Stimulated activated CD8-positive, alpha-beta memory T cell treated with anti-CD3 and anti-CD28 coated beads, Interleukin-4, amount 100 ng/mL, for 1 hour (primary cell): ENCODE measurements at places on chromosomes 13 and 19.

GRCh38 chr13:30443957-30444404, 21.7 kb downstream of the UBE2L5 start:
- DNase-seq, result no peak

DNA sequence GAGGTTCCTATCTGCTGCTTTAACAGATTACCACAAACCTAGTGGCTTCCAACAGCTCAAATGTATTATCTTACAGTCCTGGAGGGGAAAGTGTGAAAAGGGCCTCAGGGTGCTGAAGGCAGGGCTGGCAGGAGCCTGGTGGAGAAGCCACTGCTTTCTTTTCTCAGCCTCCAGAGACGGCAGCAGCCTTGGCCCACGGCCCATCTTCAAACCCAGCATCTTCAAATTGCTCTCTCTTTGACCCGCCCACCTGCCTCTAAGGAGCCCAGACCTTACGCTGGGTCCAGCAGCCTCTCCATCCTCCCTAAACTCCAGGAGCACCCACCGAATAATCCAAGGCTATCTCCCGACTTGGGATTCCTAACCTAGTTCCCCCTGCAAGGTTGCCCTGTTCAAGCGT, 35.6 kb downstream of the C13orf46 start:
- DNase-seq, result no peak

- DNase-seq, result no peak
Observed at GRCh38 chr13:95251641-95252040, 49.6 kb downstream of the ABCC4 start.

- DNase-seq, result no peak
Observed at GRCh38 chr13:36891752-36892151, 28.3 kb downstream of the SMAD9 start.

DNA sequence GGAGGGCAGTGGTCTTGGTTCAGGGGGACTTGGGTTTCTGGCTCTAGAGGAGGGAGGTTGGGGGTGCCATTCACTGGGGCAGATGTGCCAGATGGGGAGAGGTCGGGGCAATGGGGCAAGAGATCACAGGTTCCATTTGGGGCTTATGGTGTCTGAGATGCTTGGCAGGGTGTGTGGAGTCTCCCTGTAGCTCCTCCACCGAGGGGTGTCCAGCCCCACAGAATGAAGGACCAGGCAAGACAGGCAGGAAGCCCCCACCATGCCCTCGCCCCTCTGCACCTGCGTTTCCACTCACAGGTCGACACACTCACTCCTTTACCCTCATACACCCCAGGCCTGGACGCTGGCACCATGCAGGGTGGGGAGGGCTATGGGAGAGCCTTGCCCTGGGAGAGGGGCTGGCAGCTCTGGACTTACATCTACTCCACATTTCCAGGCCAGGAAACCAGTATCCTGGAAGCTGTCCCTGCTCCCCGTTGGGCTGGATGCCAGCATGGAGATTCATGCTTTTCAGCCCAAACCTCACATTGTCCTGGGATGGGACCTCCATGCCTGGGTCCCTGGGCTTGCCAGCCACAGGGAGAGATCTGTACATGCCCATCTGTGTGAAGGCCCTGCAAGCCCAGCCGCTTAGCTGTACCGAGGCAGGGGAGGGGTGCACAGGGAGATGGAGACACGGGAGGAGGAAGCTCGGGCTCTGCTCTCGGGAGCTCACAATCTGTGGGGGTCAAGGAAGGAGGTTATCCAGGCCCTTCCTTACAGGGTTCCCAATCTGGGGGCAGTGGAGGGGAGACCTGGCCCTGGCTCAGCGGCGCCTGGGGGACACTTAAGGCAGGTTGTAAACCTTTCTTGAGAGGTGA, 77.1 kb downstream of the CHST8 start:
- DNase-seq, result no peak

GRCh38 chr19:14363183-14364097, 17.8 kb upstream of the ADGRE5 start:
- DNase-seq, result no peak

DNA sequence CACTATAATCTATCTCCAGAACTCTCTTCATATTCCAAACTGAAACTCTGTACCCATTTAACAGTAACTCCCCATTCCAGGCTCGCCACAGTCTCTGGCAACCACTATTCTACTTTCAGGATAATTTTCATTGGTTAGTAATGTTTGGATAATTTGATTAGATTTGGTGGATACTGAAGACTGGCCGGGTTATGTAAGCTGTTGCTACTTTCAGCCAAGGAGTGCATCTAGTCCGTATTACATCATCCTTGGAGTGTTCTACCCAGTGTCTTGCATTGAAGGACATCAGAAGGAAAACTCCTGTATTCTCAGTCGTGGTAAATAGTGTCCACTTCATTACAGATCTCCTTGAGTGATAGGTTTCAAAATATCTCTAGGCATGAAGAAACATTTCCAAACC, 60.5 kb downstream of the PCCA start:
- DNase-seq, result no peak

DNA sequence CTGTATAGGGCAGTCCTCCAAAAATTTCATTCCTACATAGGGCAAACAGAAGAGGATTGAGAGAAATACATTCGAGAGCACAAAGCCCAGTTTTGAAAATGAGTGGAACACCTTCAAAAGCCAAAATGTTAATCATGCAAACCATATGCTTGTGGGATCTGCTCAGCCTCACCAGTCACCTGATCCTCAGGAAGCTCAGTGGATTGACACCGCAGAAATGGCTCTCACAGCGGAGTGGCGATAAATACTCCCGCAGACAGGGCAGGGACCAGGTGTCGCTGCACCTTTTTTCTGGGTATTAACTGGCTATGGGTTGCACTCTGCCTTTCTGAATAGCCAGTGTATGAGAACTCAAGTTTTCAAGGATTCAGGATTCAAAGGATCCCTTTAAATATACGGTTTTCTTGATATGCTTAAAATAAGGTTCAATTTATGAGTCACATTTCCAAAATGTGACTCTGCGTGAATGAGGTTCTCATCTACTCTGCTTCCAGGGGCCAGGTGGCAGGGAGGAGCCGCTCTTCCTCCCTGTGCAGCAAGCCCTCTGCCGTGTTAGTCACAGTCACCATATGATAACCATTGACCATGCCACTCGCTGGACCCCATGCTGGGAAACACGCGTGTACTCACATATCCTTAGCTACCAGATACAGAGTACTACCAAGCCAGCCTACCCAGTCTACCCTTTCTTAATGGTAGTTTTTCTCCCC, 18.3 kb upstream of the DHRS12 start:
- no peak for DNase-seq

- DNase-seq, result no peak
Observed at GRCh38 chr13:26508885-26509284, 48.6 kb upstream of the WASF3 start.

DNA sequence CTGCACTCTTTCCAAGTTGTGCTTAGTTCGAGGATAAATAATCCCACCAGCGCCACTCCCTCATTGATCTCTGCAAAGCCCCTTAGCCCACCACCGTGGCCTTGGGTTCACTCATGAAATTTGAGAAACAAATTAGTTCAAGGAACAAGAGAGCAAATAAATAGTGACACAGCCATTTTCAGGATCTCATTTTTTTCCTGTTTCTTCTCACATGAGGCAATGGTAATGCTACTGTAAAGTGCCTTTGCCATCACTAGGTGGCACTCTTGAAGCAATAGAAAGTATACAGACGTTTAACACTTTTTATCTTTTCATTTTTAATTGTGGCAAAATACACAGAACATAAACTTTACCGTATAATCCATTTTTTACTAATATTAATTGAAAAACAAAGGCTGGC, 76.8 kb upstream of the ZNF835 start:
- DNase-seq, result no peak

- DNase-seq, result no peak
Observed at GRCh38 chr13:109652531-109652930, 133.9 kb downstream of the IRS2 start.

GRCh38 chr19:21833733-21834132, 2.2 kb downstream of the ZNF43 start:
- no peak for DNase-seq

- no peak for DNase-seq
Observed at GRCh38 chr13:110436276-110436675, 125.2 kb downstream of the RAB20 start.

DNA sequence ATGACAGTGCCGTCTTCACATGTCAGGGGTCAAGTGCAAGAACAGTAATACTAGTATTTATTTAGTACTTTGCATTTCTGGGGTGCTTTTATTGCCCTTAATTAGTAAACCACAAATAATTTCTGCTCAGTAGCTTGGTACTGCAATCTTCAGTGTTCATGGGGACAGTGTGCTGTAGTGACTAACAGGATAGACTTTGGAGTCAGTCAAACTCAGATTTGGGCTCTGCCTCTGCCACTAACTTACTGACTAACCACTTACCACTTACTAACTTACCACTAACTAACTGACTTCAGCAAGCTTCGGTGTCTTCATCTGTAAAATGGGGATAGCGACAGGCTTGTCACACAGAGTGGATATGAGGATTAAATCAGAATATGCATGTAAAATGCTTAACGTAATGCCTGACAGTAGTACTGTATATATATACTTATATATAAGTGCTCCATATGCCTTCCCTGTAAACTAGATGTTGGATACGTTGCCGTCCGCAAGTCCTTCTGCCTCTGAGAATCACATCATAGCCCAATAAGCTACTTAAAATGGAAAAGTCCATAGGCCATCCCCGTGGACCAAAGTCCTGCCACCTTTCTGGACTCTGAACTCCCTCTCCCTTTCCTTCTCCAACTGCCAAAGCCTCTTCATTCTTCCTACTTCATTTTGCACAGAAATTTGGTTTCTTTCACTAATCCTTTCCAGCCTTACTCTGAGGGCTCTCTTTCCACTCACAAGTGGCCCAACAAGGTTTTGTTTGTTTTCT, 158.1 kb downstream of the ZIC5 start:
- no peak for DNase-seq

GRCh38 chr13:100493418-100493817, 95.2 kb downstream of the GGACT start:
- DNase-seq, result no peak

- DNase-seq, result no peak
Observed at GRCh38 chr13:112700291-112701060, 10.6 kb downstream of the ATP11A start.

DNA sequence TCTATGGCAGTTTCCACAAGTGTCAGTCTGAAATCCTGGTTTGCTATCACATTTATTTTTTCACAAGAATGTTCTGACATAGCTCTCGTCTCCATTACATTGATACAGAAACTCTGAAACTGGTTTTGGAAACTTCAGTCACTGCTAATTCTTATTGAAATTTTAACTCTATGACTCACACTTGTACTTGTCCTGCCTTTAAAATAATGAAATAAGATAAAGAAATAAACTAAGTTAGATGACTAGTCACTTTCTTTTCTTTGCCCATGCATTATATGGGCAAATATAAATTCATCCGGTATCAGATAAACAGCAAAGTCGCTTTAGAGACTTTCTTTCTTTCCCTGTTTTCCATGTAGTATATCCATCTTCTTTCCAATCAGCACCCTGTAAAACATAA, 257.5 kb downstream of the PCDH9 start:
- DNase-seq, result no peak

DNA sequence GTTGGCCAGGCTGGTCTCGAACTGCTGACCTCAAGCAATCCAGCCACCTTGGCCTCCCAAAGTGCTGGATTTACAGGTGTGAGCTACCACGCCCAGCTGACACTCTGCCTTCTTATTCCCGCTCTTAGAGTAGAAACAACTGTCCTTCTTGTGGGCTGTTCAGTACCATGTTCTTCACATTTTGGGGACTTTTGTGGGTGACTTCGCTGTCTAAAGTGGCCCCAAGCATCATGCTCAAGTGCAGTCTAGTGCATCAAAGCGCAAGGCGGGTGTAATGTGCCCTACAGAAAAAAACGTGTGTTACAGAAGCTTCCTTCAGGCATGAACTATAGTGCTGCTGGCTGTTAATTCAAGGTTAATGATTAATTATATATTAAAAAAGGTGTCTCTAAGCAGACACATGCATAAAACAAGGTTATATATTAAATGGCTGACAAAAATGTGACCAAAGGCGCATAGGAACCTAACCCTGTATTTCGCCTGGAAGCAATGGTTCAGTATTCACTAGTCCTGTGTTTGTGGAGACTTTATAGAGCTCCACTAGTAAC, 38.3 kb downstream of the ABCC4 start:
- DNase-seq, result no peak

DNA sequence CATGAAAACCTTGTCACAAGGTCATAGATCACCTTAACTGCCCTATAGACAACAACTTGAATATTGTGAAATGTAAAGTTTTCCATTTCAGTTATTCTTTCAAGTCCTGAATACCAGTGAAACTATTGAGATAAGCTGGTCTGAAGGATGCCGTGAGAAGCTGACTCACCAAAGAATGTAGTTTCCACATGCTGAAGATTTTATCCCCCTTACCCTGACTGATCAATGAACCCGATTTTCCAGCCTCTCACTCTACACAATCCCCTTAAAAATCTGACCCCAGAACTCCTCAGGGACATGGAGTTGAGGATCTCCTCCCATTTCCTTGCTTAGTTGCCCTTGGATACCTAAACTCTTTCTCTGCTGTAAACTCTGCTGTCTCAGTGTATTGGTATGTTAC, 67.5 kb downstream of the POSTN start:
- DNase-seq, result no peak

DNA sequence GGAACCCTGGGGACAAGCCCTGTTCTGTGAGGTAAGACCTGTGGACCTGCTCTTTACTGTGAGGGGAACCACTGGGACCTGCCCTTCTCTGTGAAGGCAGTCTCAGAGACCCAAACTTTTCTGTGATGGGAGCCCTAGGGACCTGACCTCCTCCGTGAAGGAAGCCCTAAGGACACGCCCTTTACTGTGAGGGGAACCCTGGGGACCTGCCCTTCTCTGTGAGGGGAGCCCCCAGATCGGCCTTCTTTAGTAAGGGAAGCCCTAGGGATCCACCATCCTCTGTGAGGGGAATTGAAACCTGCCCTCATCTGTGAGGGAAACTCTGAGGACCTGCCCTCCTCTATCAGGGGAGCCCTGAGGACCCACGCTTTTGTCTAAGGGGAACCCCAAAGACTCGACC, 343.5 kb downstream of the UQCRFS1 start:
- no peak for DNase-seq

DNA sequence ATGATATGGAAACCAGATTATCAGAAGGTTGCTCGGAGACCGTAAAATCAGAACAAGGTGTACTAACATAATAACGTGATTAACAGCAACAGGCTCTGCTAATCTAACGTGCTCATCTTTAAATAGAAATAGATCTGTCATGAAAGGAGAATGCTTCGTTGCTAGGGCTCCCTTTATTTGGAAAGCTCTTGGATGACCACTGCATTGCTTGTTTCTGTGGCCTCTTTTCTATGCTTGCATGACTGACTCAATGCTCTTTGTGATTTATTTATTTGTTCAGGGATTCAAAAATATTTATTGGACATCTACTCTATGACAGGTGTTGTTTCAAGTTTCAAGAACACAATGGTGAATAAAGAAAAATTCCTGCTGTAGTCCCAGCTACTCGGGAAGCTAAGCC, 22.3 kb upstream of the ZDHHC20 start:
- no peak for DNase-seq

DNA sequence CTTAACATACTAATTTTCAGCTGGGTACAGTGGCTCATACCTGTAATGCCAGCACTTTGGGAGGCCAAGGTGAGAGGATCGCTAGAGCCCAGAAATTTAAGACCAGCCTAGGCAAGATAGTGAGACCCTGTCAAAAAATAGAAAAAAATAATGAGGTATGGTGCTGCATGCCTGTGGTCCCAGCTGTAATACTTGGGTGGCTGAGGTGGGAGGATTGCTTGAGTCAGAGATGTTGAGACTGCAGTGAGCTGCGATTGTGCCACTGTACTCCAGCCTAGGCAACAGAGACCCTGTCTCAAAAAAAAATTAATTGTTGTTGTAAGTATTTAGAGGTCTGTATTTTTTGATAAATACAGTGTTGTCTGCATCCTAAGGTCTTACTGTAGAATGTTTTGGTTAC, 66.8 kb downstream of the FNDC3A start:
- DNase-seq, result no peak
